ENCODE measurements at places on chromosomes 5 and 9.

DNA sequence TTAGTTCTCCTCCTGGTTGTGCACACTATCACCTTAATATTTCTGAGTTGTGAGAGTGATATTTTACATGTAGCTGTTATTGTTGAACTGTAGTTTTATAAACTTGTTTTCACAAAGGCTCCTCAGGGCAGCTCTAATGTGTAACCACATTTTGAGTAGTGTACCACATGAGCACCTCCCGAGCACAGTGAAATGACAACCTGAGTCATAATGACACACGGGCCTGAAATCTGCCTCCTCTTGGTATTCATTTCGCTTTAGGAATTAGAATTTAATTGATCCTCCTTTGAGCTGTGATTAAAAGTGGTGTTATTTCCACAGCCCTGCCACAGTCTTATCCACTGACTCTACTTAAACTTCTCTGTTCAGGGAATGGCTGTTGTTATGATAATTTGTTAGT lies 7.9 kb downstream of the MTRR start:
- DNase-seq = no peak

DNA sequence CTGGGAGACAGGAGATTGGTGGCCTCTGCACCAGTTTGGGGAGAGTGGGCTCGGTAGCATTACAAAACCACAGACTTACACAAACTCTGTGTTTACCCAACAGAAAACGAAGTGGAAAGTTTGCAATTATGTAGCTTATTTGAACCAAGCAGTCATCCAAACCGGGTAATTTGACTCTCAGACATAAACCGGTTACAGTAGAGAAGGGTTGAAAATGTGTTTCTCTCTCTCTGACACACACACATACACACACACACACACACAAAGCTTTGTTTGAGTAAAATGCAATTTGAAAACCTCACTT lies 97.1 kb upstream of the ZNF608 start:
- no peak for DNase-seq

GRCh38 chr5:56671571-56671970 lies 143.8 kb upstream of the MAP3K1 start:
- DNase-seq = no peak

DNA sequence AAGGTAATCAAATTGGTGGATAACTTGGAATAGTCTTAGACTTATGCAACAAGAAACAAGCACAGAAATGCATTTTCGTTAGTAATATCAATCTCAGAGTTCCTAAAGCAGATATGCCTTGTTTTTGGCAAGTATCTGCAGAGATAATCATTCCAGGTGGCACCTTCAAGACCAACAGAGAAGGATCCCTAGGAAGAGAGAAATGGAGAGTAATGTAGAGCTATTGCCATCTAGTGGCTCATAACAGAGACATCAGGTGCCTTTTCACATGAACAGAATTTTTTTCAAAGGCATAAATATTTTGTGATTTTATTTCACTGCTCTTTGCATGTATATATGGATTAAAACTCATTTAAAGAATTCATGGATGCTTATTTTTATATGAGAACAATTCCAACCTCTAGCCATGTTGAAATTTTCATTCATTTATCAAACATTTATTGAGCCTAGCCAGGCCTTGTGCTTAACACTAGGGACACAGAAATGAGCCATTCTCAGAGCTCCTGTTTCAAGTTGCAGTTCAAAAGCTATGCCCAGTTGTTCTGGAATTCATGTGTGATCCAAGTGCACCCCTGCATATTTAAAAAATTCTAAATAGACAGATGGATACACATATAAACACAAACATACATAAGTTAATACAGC lies 117.5 kb upstream of the OR13F1 start:
- peak; percentile 52 for DNase-seq

GRCh38 chr9:112751056-112751795 lies 666 bp downstream of the SNX30 start:
- peak; percentile 29 for DNase-seq

GRCh38 chr5:1639757-1640156 lies 116.0 kb upstream of the LPCAT1 start:
- DNase-seq = no peak

- DNase-seq = no peak
These were observed 89.1 kb upstream of the NFIB start for GRCh38 chr9:14403081-14403480.

DNA sequence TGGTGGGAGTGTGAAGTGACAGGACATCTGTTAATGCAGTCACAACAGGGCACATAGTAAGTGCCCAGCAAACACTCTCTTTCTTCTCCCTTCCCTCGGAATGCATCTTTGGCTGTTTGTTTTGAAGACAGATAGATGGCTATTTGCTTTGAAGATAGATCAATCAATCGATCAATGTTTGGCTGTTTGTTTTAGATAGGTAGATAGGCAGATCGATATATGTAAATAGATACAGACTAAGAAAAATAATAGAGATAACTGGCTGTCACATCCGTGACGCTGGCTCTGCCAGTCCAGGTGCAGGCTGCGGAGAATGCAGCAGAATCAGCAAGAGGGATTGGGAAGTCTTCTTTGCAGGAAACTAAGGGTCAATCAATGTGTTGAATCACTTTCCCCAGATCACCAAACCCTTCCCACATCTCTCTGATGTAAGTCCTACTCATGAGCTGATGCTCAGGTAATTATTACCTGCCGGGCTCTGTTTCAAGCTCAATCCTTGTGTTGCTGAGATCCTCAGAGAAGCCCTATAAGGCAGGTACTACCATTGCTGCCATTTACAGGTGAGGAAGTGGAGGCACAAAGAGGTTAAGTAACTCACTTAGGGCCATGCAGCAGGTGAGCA lies 60.8 kb downstream of the ERGIC1 start:
- no peak for DNase-seq

- no peak for DNase-seq
These were observed 167.2 kb upstream of the IRX4 start for GRCh38 chr5:2049876-2050275.

DNA sequence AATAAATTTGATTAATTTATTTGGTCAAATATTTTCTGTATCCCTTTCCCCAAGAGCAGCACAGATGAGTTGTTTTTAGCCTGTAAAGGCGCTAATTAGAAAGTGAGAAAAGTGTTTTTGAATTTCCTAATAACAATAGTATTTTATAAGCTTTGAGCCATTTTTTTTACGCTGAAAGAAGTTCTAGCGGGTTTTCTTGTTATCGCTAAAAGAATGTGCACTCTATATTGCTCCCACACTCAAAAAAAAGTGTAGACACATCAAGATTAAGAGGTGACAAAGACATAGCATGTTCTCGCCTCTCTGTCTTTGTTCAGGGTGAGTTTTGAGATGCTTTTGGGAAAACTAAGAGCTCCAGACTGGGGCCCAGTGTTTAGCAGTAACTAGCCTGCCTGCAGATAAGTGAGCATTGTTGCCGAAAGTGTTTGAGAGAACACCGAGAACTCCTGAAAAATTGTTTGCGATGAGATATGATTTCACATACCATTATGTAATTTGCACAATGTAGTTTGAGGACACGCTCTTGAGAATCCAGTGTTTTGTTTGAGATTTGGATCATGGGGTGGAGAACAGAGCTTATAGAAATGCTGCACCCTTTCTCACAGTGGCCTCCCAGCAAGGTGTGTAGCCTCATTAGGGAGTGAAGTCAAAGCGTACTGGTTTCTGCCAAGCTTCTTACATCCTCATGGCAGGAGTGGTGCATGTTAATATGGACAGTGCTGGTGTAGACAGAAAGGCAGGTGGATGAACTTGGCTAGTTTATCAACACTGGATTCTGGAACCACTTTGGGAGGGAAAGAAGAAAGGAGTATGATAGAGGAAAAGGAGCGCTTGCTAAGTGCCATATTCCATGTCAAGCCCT lies 1.5 kb downstream of the F2R start:
- DNase-seq = no peak

DNA sequence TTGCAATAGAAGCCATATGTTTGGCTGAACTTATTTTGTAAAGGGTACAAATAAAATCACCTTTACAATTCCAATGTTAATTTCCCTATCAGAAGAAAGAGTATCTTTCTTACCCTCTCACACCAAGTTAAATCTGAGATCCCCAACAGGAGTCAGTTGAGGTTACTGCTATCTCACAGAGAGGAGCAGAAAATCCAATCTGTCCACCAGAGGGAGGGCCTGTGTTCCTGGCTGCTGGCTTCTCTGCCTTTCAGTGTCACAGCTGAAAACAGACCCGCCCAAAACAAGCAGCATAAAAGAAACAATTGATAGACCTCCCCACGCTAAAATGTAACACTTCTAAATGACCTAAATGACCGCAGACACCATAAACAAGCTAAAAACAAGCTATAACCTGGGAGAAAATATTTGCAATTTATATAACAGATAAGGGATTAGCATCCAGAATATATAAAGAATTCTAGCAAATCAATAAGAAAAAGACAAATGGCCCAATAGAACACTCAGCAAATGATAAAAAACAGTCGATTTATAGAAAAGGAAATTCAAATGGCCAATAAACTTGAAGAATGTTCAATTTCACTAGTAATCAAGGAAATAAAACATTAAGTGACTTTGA lies 24.5 kb upstream of the MVB12B start:
- DNase-seq = peak; percentile 47

DNA sequence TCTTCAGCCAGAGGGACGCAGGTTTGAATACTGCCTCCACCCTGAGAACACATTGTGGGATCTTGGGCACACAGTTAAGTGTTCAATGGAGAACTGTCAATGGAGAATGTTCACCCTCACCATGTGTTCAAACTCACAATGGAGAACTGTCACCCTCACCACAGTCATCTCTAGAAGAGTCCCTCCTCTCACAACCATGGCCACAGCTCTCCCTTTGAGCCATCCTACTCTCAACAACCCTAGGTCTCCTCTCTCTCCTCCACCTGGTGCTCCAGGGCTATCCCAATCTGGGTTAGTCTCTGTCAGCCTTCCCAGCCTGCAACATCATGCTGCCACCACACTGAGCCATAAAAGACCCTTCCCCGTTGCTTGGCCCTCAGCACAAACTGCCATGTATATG lies 36.3 kb upstream of the HAND1 start:
- no peak for DNase-seq

DNA sequence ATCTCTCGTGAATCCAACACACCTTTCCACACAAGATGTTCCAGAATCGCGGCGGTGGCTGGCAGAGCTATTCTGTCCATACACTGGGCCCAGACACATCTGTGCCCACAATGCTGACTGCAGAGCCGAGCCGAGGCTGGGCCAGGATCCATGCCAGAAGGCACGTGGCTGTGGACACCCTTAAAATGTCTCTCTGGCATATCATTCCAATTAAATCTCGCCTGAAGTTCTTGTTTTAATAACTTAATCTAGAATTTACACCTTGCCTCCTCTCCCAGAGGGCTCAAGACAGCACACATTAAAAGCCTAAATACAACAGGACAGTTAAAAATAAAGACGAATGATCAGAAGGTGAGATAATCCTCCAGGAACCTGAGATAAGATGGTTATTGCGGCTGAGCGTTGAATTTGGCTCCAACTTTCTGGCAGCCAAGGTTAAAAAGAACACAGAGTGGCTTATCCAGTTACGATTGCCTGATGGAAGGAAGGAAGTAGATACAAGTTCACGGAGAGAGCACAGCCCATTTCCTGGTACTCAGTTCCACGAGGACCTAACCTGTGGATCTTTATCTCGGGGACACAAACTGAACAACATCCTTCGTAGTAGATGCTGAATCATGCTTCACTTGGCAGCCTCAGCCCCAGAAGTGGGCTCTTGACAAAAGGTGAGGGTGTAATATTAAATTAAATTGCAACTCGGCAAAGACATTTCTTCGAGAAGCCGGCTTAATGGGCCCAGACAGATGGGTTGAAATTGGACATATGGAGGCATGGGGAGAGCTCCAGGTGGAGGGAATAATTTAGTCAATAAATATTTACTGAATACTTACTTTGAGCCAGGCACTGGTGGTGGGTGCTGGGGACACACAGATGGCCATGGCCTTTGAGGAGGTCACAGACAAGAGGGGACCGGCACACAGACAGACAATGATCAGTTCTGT lies 86.0 kb upstream of the TBC1D2 start:
- no peak for DNase-seq

- no peak for DNase-seq
These were observed 59.6 kb upstream of the MAN2A1 start for GRCh38 chr5:109630093-109630492.

DNA sequence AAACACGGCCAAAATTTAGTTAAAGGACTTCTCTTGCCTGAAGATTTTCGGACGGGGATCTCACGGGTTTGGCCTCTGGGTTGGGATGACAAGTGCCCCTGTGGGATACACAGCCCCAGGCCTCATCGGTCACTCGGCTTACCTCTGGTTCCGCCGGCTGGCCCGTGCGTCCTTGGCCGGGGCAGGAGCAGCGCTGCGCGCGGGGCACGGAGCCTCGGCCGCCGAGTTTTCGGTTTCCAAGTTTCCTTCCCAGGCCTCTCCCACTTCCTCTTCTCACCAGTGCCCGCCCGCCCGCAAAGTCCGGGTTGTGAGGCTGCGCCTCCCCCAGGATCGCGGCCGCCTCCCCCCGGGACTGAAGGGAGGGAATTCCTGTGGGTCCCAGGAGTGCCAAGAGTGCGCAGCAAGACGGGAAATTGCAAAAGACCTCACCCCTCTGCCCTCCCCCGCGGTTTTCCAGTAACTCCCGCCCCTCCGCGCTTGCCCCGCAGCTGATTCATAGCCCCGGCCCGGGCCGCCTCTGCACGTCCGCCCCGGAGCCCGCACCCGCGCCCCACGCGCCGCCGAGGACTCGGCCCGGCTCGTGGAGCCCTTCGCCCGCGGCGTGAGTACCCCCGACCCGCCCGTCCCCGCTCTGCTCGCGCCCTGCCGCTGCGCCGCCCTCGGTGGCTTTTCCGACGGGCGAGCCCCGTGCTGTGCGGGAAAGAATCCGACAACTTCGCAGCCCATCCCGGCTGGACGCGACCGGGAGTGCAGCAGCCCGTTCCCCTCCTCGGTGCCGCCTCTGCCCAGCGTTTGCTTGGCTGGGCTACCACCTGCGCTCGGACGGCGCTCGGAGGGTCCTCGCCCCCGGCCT lies at the start of gene OSMR:
TSS of gene OSMR (plus strand) at position 487 of the 853 bp plus-strand sequence. CDS start 23,033 bp downstream, outside the sequence.
- DNase-seq = peak; percentile 71

DNA sequence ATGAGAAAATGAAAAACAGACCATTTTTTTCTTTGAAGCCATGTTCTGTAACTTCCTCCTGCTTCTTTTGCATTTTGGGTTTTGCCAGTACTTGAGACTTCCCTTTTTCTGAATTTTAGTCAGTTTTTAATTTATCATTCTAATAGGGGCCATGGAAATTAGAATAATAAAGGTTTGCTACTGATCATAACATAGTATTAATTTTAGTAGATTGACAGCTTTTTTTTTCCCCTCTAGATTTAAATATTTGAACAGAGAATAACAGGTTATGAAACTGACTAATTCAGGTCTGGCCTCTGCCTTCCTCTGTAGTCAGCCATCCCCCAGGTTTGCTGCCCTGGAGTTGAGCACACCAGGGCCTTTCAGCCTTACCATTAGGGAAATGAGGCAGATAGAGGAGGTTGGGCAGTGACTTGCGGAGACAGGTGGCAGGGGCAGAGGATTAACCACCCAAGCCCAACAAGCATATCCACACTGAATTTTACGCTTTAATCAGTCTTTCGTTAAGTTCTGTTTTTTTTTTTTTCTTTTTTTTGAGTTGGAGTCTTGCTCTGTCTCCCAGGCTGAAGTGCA lies 80.1 kb upstream of the TNFAIP8 start:
- no peak for DNase-seq

- no peak for DNase-seq
These were observed 424.0 kb upstream of the CCNH start for GRCh38 chr5:87836696-87837095.

GRCh38 chr5:66538531-66538930 lies 57.7 kb upstream of the MAST4 start:
- DNase-seq = no peak

GRCh38 chr5:2751592-2752021 lies at the start of gene IRX2:
IRX2 (minus strand) TSS chr5:2751677; CDS start chr5:2751413, 264 bp downstream.
- no peak for DNase-seq

GRCh38 chr9:99167119-99167518 lies 54.6 kb downstream of the ALG2 start:
- no peak for DNase-seq
